ENCODE measurements at places on chromosomes 2 and 18.

- no peak for DNase-seq
Observed at GRCh38 chr18:28365411-28365831, 188.5 kb upstream of the CDH2 start.

GRCh38 chr18:41731884-41732283 is 223.2 kb upstream of the PIK3C3 start:
- DNase-seq, result no peak

DNA sequence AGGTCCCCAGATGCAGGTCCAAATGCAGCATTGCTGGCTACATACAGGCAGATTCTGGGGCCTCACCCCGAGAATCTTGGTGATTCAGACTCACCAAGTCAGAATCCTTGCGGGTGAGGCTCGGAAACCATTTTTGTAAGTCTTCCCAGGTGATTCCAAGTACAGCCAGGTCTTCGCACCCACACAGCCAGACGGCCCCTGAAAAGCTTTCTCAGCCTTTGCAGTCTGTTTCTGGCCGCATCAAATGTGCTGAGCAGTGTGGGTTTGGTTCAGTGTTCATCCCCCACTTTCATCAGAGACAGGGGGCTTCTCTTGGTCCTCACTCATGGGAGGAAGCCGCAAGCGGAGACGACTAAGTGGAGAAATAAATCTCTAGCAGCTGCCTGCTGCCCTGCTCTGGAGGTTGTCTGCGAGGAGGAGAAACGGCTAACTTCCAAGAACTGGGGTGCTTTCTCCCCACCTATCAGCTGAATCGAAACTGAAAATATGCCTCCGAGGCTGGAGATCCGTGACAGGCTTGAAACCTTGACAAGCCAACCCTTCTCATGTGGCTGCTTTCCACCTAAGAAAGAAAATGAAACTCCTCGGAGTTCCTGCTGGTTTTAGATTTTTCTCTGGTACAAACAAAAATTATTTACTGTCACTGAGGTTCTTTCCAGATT is 8.9 kb upstream of the TMEM185B start:
- no peak for DNase-seq

DNA sequence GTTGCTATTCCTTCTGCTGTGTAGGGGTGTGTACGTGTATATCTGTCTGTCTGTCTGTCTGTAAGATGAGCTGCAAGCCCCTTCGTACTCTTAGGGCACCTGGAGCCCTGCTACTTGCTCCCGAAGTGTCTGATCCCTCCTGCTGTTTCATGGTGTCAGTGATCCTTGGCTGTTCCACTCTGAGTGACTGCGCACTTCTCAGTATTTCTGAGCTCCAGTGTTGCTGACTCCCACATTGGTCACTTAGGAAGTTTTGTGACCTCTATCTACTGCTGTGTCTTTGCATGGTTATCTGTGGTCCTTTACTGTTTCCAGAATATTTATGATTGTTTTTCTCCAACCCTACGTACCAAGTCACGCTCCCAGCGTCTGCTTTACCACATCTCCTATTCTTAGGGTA is 16.2 kb downstream of the SEMA4F start:
- no peak for DNase-seq

- DNase-seq, result no peak
Observed at GRCh38 chr18:49652881-49653724, 91.2 kb downstream of the LIPG start.

- no peak for DNase-seq
Observed at GRCh38 chr2:143282684-143283083, 153.5 kb downstream of the ARHGAP15 start.

DNA sequence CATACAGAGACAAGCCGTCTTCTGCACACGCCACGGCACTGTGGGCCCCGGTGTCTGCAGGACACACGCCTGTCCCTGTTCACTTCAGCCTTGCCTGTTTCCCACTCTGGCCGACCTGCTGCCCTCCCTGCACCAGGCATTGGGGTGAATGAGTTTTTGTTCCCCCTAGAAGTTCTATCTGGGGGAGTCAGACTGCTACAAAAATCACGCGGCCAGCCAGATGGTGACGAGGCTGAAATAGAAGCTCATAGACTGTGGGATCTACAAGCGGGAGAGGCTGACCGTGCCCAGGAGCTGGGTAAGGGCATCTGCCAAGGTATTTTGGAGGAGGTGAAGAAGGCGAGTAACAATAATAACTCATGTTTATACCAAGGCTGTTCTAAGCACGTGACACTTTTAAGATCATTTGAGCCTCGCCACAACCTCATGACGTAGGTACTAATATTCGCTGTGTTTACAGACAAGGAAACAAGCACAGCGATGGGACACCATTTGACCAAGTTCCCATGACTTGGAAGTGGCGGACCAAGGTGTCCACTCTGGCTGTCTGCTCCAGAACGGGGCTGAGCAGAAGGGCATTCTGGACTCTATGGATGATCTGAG is 53.6 kb downstream of the KCNF1 start:
- no peak for DNase-seq

DNA sequence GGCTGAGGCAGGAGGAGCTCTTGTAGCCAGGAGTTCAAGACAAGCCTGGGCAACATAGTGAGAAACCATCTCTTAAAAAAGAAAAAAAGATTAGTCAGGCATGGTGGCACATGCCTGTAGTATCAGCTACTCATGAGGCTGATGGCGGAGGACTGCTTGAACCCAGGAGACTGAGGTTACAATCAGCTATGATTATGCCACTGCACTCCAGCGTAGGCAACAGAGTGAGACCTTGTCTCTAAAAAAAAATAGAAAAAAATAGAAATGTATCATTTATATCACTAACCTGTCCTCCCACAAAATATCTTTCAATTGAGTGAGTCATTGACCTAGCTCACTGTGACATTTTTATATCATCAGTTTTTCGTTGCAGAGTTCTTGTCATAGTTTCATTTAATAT is 152.5 kb downstream of the DTNA start:
- DNase-seq, result no peak

DNA sequence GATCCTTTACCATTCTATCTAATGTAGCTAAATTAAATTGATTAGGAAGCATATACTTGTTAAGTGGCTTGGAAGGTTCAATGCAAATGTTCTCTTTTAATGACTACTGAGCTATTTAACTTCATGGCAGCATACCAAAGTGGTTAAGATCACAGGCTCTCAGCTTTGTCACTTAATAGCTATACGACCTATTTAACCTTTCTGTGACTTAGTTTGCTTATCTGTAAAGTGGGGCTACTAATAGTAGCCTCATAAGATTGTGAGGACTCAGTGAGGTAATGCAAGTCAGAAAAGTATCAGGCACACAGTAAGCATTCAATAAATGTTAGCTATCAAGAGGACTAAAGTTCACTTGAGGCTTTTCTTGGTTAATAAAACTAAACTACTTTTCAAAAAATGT is 4.3 kb downstream of the CKAP2L start:
- no peak for DNase-seq

DNA sequence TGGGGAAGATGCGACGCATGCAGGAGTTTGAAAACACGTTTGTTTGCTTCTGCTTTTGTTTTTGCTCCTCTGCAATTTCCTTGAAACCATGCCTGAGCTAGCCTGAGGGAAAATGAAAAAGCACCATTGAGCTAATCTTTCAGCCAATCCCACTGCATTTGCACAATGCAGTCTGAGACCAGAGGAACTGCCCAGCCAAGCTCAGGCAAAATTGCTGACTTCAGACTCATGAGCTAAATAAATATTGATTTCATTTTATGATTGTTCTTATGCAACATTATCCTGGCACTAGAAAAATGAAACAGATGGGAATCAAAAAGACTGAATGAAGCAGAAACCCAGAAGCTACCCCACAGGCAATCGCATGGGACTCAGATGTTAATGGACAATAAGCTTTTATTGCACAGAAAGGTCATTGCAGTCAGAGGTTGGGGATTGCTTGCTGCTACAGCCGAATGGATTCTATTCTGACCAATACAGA is 37.0 kb downstream of the TPRKB start:
- no peak for DNase-seq

DNA sequence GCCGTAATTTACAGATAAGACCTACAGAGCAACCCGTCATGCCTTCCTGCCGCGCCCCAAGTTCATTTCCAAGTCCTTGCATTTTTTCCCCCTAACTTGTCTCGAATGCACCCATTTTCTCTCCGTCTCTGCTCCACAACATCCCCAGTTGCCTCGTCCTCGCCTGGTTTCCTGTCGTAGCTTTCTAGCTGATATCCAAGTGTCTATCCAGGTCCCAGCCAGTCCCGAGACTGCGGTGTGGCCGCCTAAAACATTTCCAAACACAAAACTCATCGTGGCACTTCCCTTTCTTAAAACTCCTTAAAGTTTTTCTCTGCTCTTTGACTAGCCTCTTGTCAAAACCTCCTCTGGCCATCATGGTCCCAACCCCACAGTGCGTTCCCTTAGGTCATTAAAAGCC is 1.2 kb upstream of the BARD1 start:
- no peak for DNase-seq

Data from left forelimb (tissue), 1 donor.